ENCODE measurements at places on chromosomes 5 and 9. TPM values are rescaled to one million over a fixed set of nuclear protein-coding genes. Genes with fewer than 3 reads are reported as not detected.

- no peak for DNase-seq
- H3K4me1 ChIP-seq: peaks cover 34% of the 10 kb centered on the region
- no peaks in the 10 kb centered on the region for H3K36me3 ChIP-seq
- H3K27me3 ChIP-seq: no peaks in the 10 kb centered on the region
- no peak overlapping the region for H3K27ac ChIP-seq
- H3K4me3 ChIP-seq: no peak overlapping the region
These were observed 79.8 kb upstream of the KLF9 start for GRCh38 chr9:70494221-70494620.

GRCh38 chr5:151293624-151294023, 9.9 kb downstream of the SLC36A3 start:
- no peaks in the 10 kb centered on the region for H3K36me3 ChIP-seq
- no peaks in the 10 kb centered on the region for H3K4me1 ChIP-seq

DNA sequence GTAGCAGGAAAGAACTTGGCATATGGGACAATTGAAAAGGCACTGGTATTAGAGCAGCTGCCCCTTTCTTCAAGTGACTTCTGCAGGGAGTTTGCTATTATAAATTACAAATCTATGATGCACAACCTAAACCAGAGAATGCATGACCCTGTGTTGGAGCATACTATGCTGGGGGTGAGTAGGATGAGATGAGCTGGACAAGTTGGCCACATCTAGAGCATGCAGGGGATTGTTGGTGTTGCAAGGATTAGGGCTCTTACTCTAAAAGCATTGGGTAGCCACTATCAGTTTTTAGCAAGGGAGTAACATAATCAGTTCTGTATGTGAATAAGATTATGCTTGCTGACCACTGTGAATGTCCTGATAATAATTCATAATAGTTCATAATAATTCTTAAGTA, 186.7 kb downstream of the KIAA0825 start:
- H3K36me3 ChIP-seq: no peaks in the 10 kb centered on the region
- H3K4me3 ChIP-seq: no peak overlapping the region
- H3K27me3 ChIP-seq: no peaks in the 10 kb centered on the region
- no peak overlapping the region for H3K27ac ChIP-seq

FOXI1 gene
- not detected for total RNA-seq

GRPEL2 gene
- total RNA-seq: 25.2 TPM

TIGD6 gene
- total RNA-seq: 5.6 TPM

DNA sequence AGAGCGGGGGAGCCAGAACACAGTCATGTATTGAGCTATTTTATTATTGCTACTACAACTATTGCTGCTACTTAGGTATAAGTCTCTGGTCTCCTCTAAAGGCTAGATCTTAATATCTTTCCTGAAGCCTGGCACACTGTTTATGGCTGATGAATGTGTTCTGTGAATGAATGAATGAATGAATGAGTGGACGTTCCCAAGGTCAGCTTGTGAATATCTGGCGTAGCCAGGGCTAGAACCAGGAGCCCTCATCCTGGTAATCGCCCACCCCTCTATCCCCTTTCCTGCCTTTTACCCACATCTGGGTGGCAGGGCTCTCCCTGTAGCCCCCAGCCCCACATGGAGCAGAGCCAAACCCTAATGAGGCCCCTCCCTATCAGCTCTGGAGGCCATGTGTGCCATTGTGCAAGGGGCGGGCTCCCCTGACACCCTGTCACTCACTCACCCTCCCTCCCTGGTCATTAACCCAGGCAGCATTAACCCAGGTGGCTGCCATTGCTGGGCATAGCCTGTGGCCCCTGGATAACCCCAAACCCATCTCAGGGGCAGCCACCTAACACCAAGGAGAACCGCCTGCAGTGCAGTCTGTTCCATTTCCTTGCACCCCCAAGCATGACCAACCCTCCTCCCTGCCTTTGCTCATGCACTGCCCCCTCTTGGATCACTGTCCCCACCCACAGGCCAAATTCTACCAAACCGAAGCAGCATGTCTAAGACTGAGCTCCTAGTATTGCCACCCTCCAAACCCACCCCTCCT, 2.0 kb upstream of the AKNA start:
- peaks cover 48% of the 10 kb centered on the region for H3K4me1 ChIP-seq
- peaks cover 8% of the 10 kb centered on the region for H3K36me3 ChIP-seq
- no peaks in the 10 kb centered on the region for H3K27me3 ChIP-seq
- H3K4me3 ChIP-seq: no peak overlapping the region
- no peak overlapping the region for H3K27ac ChIP-seq
- no peak for DNase-seq

DNA sequence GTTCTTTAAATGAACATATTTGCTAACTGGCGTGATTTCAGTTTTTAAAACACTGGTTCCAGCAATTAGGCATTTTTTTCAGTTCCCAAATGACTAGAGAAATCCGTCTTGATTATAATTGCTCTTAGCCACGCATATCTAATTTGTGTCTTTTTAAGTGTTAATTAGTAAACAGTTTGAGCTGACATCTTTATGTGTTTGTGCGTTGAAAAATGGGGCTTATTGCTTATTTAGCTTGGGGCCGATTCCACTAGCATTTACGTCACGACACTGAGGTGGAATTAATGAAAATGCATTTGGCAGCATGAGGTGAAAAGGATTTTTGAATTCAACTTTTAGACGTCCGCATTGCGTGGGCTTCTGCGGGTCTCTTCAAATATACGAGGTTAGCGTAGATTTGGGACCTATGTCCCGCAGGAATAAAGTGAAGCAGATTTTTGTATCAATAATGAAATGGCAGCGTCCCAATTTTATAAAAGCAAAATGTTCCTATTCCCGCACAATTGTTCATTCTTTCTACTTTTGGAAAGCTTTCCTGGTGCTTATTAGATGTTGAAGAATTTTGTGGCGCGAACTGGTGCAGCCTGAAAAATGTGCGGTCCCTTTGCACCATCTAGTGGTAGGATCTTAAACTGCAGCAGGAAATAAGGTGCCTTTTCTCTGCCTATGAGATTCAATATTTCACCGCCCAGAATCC, 122.7 kb upstream of the LMX1B start:
- H3K4me3 ChIP-seq: no peak overlapping the region
- DNase-seq: no peak
- H3K36me3 ChIP-seq: no peaks in the 10 kb centered on the region
- H3K27ac ChIP-seq: no peak overlapping the region
- H3K27me3 ChIP-seq: no peaks in the 10 kb centered on the region
- no peaks in the 10 kb centered on the region for H3K4me1 ChIP-seq

DNA sequence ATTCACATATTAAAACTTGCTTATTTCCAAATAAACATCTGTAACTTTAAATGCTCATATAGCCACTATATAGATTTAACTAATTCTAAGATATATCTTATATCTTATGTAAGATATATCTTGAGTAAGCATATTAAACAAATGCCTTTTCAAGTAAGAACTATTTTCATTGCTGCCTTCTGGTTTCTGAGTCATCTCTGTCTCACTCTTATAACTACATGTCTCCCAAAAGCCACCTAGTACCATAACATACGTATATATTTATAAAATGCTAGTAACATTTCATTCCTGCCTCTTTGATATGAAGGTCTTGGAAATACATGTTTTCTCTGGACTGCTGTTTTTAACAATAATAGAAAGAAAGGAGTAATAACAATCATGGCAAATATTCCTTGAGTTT, 429.5 kb downstream of the DTWD2 start:
- DNase-seq: no peak
- no peaks in the 10 kb centered on the region for H3K36me3 ChIP-seq
- H3K4me3 ChIP-seq: no peak overlapping the region
- H3K27me3 ChIP-seq: no peaks in the 10 kb centered on the region
- H3K27ac ChIP-seq: no peak overlapping the region

DNA sequence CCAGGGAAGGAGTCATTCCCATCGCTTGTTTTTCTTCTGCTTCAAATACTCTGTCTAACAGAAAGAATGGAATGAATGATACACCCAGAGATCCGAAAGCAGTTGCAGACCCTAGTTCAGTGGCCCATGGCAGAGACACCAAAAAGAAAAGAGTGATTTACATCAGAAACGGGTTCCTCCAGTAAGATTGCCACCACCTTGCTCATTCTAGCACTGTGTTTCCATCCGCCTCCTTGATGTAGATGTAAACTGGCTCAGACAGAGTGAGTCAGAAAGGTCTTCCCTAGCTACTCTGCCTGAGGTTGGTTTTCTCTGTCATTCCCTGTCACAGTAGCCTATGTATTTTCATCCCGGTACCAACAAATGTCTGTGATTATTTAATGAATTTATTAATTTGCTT, 15.9 kb upstream of the CLINT1 start:
- DNase-seq: peak; percentile 11
- H3K27me3 ChIP-seq: peaks cover 14% of the 10 kb centered on the region
- peaks cover 6% of the 10 kb centered on the region for H3K4me1 ChIP-seq

NR5A1 gene
- total RNA-seq: not detected

GRCh38 chr9:137685035-137685740, 66.4 kb downstream of the EHMT1 start:
- H3K27ac ChIP-seq: no peak overlapping the region
- DNase-seq: no peak
- H3K27me3 ChIP-seq: no peaks in the 10 kb centered on the region
- no peak overlapping the region for H3K4me3 ChIP-seq

- no peak for DNase-seq
- peaks cover 87% of the 10 kb centered on the region for H3K4me1 ChIP-seq
- H3K27ac ChIP-seq: peak overlapping the region; percentile 97
- peak overlapping the region; percentile 11 for H3K4me3 ChIP-seq
These were observed 61.3 kb downstream of the RAPGEF1 start for GRCh38 chr9:131678499-131679111.

DNA sequence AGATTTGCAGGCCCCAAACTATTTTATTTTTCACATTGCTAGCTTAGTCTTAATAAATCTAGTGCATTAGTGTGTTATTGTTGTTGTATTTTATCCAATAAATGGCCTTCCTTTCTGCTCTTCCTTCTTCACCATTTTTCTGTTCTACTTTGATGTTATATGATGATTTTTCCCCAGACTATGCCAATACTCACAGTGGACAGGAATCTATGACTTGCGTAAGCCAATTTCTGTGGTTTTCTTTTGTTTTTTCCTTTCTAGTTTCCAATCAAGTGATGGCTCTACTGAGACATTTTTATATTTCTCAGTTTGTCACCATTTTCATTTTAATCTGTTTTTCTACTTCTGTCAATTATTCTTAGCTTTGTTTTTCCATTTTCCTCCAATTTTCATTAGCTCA, 106.8 kb upstream of the FBXL7 start:
- DNase-seq: no peak
- peaks cover 20% of the 10 kb centered on the region for H3K27me3 ChIP-seq
- no peaks in the 10 kb centered on the region for H3K36me3 ChIP-seq

CARTPT gene
- not detected for total RNA-seq
